Smooth muscle cell of trachea (primary cell): ENCODE measurements at places on chromosomes 1 and 21. TPM values are rescaled to one million over a fixed set of nuclear protein-coding genes. Genes with fewer than 3 reads are reported as not detected.

Gene PAPPA2
- total RNA-seq, result 0.44 and 2.2 TPM in 2 replicates

Gene PGLYRP3
- total RNA-seq, result not detected in 2 replicates

Gene KCNJ9
- under 0.01 TPM in 1 of 2 replicates, not detected in the other for total RNA-seq

Gene OR2M2
- total RNA-seq, result not detected in 2 replicates

Gene ZNF593OS
- total RNA-seq, result not detected in 2 replicates

Gene CLCNKB
- under 0.01 TPM in 1 of 2 replicates, not detected in the other for total RNA-seq

Gene COL16A1
- 80.1 and 116 TPM in 2 replicates for total RNA-seq

Gene TESK2
- total RNA-seq, result 2.3 and 2.5 TPM in 2 replicates

Gene OPRD1
- total RNA-seq, result under 0.01 TPM in 1 of 2 replicates, not detected in the other

Gene PCNX2
- 37.7 and 47.8 TPM in 2 replicates for total RNA-seq

Gene TEX35
- total RNA-seq, result under 0.01 TPM in 1 of 2 replicates, not detected in the other

Gene LYPLA2
- 28.2 and 46.8 TPM in 2 replicates for total RNA-seq

Gene ACTL8
- 0.15 TPM in 1 of 2 replicates, not detected in the other for total RNA-seq

Gene IL19
- not detected in 2 replicates for total RNA-seq

Gene OR6F1
- not detected in 2 replicates for total RNA-seq

Gene LHX8
- under 0.01 TPM in 1 of 2 replicates, not detected in the other for total RNA-seq

Gene PRELP
- total RNA-seq, result 0.73 and 4.3 TPM in 2 replicates

Gene LCE1E
- not detected in 2 replicates for total RNA-seq

Gene TMEM82
- total RNA-seq, result not detected in 2 replicates

Gene SDC3
- 15.6 and 38.9 TPM in 2 replicates for total RNA-seq
